ENCODE measurements at places on chromosomes 3 and 15. TPM values are rescaled to one million over a fixed set of nuclear protein-coding genes. Genes with fewer than 3 reads are reported as not detected.

MKRN2OS gene
- not detected for total RNA-seq

- no peak for DNase-seq
Observed at GRCh38 chr3:138066972-138067371, 48.4 kb downstream of the DZIP1L start.

PLS1 gene
- total RNA-seq = 27.1 TPM

CPA3 gene
- not detected for total RNA-seq

DNA sequence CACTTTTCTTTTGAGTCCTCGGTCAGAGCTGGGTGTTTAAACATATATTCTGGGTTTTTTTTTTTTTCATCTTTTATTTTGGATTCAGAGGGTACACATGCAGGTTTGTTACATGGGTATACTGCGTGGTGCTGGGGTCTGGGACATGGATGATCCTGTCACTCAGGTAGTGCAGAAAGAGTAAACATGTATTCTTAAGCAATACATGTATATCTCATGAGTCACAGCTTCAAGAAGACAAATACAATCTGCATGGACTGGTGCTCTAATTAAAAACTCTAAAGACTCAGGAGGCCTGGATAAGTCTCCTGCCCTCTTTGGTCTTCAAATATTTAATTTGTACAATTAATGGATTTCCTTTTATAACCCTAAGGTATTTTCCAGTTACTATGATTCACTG is 50.6 kb upstream of the PHLDB2 start:
- no peak for DNase-seq

DNA sequence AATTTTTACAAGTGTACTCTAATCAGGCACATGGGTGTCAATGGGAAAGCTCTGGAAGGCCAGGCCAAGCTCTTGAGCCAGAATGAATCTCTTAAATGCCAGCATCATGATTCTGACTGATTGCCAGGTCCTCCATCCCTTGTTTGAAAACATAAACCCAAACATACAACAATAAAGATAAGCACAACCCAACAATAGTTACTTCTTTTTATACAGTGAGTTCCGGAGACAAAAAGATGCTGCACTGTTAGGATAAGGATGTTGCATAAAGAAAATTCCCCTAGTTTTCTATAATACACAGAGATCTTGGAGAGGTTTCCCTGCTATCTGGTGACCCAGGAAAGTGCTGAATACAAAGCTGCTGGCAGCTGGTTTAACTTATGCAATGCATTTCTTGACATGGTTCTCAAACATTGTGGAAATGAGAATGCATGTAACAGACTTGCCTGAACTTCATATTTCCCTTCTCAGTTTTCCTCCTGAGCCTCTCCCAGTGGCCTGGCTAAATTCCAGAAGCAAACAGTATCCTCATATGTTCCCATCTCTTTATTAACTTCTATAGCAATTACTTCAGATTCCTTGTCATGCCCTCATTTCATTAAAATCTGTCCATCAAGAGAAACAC is 180.1 kb upstream of the PRICKLE2 start:
- DNase-seq = peak; percentile 37

DNA sequence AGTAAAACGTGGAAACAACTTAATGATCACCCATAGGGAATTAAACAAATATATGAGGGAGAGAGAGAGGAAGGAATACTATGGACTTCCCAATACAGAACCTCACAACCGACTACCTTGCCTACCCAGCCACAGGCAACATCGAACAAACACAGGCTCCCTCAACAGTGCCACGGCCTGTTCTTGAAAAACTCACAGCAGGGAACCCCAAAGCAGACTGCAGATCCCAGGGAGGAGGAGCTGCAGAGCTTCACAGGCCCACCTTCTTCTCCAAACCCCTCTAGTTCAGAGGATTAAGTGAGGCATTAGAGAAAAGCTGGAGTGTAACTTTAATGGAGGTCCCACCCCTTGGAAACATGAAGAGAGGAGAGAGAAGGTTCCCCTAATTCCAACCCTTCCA is 110.2 kb downstream of the ST8SIA2 start:
- no peak for DNase-seq

GRCh38 chr3:66000506-66000905 is 38.2 kb downstream of the MAGI1 start:
- no peak for DNase-seq

GRCh38 chr15:70526221-70526973 is 237.0 kb downstream of the UACA start:
- DNase-seq = peak; percentile 66

Data from stomach (tissue), 19 donors.